ENCODE measurements at places on chromosomes 7 and 10. TPM values are rescaled to one million over a fixed set of nuclear protein-coding genes. Genes with fewer than 3 reads are reported as not detected.

The DUSP5 gene
- total RNA-seq = 49.3 TPM

The CRYGN gene
- 1.1 TPM for total RNA-seq

The MCMBP gene
- 46.0 TPM for total RNA-seq

The SEMA4G gene
- total RNA-seq = 0.88 TPM

- no peak for DNase-seq
- H3K27me3 ChIP-seq = no peaks in the 10 kb centered on the region
- H3K27ac ChIP-seq = no peak overlapping the region
These were observed 45.7 kb downstream of the FAM171A1 start for GRCh38 chr10:15325243-15325943.

GRCh38 chr10:88111294-88111693 lies 247.9 kb downstream of the PTEN start:
- no peak overlapping the region for H3K4me3 ChIP-seq
- no peaks in the 10 kb centered on the region for H3K27me3 ChIP-seq
- no peak overlapping the region for H3K27ac ChIP-seq
- H3K36me3 ChIP-seq = no peaks in the 10 kb centered on the region
- no peaks in the 10 kb centered on the region for H3K4me1 ChIP-seq

DNA sequence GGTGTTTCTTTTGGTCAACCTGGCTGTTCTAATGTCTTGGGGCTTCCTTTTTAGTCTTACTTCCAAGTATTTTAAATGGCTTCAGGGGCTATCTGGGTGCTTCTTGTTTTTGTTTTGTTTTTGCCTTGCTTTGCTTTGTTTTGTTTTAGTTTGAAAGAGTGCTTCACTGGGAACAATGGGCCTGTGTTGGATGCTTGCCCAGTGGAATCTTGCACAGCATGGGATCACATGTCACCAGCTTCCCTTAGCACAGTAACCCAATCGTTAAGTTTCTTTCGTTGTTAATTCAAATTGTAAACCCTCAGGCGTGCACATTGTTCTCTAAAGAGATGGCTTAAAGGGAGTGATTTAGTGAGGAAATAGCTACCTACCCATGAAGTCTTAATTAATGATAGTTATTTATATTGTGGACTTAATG lies 8.9 kb downstream of the COL17A1 start:
- H3K27ac ChIP-seq = no peak overlapping the region
- H3K27me3 ChIP-seq = no peaks in the 10 kb centered on the region
- no peak overlapping the region for H3K4me3 ChIP-seq

DNA sequence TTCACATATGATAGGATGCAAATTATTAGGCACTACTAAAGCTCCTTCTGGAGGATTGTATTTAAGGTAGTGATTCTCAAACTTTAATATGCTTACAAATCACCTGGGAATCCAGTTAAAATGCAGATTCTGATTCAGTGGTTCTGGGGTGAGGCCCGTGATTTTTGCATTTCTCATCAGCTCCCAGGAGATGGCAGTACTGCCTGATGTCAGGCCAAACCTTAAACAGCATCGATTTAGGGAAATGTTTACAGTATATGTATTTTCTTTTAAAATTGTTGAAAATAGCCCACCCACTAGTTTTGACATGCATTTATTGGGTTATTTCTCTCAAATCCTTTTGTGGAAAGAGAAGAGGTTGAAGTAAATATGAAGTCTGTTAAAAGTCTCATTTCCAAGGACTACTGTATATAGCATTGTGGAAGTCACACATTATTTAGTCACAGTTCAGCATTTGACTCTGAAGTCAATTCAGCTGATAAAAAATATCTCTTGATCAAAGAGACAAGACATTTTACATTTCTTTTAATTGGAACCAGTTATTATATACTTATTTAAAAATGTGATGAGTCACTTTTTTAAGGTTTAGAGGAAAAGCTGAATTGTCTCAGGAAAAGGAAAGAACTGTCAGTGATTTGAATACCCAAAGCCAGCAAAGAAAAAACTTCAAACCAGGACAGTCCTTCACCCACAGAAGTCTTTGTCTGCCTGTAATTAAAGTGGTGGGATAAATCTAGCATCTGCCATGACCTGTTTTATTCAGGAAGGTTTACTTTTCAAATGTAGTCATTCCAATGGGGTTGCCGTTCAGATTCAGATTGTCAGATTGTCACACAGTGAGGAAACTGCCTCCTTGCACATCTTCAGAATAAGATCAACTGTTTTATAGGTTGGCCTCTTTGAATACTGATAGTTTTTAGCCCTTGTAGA lies 21.1 kb upstream of the HBP1 start:
- H3K4me1 ChIP-seq = no peaks in the 10 kb centered on the region
- no peaks in the 10 kb centered on the region for H3K36me3 ChIP-seq
- no peak overlapping the region for H3K27ac ChIP-seq
- no peaks in the 10 kb centered on the region for H3K27me3 ChIP-seq
- no peak overlapping the region for H3K4me3 ChIP-seq

DNA sequence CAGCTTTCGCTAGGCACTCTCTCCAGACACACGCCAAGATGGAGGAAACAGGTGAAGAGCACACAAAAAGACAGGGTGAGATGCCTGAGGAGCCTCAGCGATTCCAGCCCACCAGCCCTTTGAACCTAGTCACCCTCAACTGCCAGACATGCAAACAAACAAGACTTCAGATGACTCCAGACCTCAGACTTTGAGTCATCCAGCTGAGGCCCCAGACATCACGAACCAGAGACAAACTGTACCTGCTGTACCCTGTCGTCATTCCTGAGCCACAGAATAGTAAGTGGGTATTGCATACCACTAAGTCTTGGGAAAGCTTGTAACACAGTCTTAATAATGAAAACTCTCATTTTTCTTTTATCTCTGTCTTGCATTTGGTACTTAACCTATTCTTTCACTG lies 126.6 kb upstream of the LSM8 start:
- DNase-seq = no peak
- H3K27me3 ChIP-seq = no peaks in the 10 kb centered on the region
- no peaks in the 10 kb centered on the region for H3K4me1 ChIP-seq

- no peaks in the 10 kb centered on the region for H3K36me3 ChIP-seq
- no peaks in the 10 kb centered on the region for H3K27me3 ChIP-seq
- no peak overlapping the region for H3K27ac ChIP-seq
- peaks cover 13% of the 10 kb centered on the region for H3K4me1 ChIP-seq
- no peak overlapping the region for H3K4me3 ChIP-seq
These were observed 4.6 kb downstream of the ATP6V1F start for GRCh38 chr7:128867241-128867640.

- no peak overlapping the region for H3K4me3 ChIP-seq
- H3K27ac ChIP-seq = no peak overlapping the region
- H3K36me3 ChIP-seq = no peaks in the 10 kb centered on the region
These were observed 552.8 kb downstream of the ANKRD7 start for GRCh38 chr7:118777308-118777707.

- H3K27me3 ChIP-seq = no peaks in the 10 kb centered on the region
- H3K27ac ChIP-seq = no peak overlapping the region
- no peaks in the 10 kb centered on the region for H3K4me1 ChIP-seq
- DNase-seq = no peak
These were observed 96.3 kb upstream of the ANKRD1 start for GRCh38 chr10:91017198-91017597.

- H3K36me3 ChIP-seq = no peaks in the 10 kb centered on the region
- no peaks in the 10 kb centered on the region for H3K4me1 ChIP-seq
- H3K27ac ChIP-seq = no peak overlapping the region
- DNase-seq = no peak
These were observed 40.8 kb upstream of the SLC35B4 start for GRCh38 chr7:134357486-134357885.

DNA sequence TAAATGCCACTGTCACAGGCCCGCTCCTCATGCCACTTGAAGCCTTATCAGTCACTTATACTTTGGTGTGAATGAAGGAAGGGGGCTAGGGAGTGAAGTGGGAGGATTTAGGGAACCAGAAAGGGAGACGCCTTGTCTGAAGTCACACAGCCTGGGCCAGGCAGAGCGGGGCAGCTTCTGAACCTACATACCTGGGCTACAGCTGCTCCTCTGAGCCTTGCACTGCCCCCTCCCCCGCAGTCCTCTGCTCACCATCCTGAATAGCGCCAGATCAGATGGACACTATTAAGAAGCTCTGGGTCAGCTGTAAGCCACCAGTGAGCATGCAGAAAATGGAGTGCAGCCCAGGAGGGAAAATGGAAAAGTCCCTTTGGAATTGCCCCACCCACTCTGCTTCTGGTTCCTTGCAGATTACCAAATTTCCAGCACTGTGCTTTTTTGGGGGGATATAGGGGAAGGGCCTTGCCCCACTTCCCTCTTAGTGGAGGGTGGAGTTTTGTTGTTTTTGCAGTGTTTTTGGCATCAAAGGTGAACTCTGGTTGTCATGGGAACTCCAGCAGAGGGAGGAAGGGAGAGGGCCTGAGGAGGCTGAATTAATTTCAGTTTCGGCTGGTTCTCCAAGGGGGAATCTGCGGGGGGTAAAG lies 35.0 kb upstream of the ADCYAP1R1 start:
- no peak overlapping the region for H3K4me3 ChIP-seq
- no peak for DNase-seq
- H3K27ac ChIP-seq = no peak overlapping the region
- H3K36me3 ChIP-seq = no peaks in the 10 kb centered on the region
- no peaks in the 10 kb centered on the region for H3K27me3 ChIP-seq
- no peaks in the 10 kb centered on the region for H3K4me1 ChIP-seq
